ENCODE measurements at places on chromosomes 6 and 20.

DNA sequence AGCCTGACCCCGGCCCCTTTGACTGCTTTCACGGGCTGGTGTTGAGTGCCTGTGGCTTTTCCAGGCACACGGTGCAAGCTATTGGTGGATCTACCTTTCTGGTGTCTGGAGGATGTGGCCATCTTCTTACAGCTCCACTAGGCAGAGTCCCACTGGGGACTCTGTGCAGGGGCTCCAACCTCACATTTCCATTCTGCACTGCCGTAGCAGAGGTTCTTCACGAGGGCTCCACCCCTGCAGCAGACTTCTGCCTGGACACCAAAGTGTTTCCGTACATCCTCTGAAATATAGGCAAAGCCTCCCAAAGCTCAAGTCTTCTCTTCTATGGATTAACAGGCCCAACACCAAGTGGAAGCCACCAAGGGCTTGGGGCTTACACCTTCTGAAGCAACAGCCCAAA, 691.5 kb upstream of the POU3F2 start:
- no peak for DNase-seq

DNA sequence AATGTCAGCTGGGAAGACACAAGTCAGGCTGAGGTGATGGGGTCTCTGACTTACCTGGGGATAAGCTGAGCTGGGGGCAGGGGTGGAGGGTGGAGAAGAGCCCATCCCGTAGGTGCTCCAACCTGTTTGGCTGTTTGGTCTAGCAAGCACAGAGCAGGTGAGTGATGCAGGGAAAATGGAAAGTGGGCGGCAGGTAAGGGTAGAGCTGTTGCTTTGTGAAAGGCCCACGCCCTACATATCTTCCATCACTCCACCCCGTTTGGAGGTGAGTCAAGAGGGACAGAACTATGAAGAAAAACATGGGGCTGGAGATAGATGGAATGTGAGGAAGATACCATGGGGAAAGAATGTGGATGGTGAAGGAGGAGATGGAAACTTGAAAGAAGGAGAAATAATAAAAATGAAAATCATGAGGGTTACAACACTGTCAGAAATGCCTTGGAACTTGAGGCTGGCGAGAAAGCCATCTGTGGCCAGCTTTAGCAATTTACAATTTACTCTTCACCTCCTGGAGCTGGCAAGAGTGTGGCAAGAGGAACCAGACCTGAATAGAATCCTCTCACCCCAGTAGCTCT, 1.3 kb downstream of the LY6G6C start:
- DNase-seq, result no peak

DNA sequence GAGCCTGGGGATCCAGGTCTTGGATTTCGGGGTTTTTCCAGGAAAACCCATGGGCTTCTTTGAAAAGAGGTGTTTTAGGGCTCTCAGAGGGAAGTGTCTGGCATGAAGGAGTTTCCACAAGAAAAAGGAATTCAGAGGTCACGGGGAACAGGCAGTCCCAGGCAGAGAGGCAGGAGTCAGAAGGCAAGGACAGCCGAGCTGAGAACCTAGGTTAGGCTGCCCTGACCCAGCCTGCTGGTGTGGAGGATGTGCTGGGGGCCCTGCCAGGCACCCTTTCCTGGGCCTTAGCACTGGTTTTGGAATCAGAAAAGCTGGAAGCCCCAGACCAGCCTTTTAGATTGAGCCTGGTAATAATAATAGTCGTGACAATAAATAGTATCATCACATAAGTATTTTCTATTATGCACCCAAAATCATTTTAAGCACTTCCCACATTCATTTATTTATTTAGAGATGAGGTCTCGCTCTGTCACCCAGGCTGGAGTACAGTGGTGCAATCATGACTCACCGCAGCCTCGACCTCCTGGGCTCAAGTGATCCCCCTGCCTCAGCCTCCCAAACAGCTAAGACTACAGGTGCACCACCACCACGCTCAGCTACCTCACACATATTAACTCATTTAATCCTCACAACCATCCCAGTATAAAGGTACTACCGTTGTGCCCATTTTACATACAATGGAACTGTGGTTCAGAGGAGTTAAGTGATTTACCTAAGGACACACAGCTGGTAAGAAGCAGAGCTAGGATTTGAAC, 19.9 kb downstream of the TGM2 start:
- DNase-seq, result no peak

DNA sequence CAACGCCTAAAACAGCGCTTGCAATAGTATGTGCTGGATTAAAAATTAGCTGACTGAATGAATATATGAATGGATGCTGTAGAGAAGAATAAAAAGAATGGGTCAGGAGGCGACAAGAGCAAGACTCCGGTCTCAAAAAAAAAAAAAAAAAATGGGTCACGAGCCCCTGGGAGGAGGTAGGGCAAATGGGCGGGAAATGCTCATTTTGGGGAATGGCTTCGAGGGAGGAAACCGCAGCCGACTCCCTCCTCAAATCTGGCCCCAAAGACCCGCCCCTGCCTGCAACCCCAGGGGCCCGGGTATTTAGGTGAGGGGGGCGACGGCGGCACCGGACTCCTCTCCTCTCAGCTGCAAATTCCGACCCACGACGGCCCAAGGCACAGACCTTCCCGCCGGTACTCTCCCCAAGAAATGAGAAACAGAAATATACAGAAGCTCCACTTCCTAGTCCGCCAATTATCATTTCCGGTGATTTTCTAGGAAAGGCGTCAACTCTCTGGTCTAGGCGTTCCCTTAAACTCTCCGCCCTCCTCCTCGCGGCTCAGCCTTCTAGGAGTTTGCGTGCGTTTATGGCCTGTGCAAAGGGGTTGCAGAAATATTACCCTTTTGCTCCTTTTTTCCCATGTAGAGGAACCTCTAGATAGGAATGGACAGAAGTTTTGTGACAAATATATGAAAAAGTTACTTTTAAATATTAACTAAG, at the start of gene ZNF311:
ZNF311 (minus strand) TSS at position 133 of the 703 bp plus-strand sequence. CDS start 1,361 bp downstream, outside the sequence.
- DNase-seq, result no peak

GRCh38 chr6:130666786-130667185, 160.4 kb upstream of the SMLR1 start:
- no peak for DNase-seq

DNA sequence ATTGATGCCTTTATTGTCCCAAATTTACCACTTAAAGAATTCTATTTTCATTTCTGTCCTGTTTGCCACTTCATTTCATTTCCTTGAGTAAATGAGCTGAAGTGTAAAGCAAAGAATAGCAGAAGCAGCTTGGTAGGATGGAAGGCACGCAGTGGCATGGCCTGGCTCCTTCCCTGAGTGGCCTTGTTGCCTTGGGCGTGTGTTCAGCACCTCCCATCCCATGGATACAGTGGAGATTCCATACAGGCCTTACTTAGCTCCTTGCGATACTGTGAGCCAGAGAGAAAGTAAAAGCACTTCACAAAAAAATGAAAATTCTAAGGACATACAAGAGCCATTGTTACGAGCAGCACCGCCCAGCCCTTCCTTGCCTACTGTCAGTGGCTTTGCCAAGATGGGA, 39.6 kb downstream of the ALDH5A1 start:
- DNase-seq, result no peak

- no peak for DNase-seq
These were observed 281.1 kb upstream of the MAN1A1 start for GRCh38 chr6:119630561-119631192.

DNA sequence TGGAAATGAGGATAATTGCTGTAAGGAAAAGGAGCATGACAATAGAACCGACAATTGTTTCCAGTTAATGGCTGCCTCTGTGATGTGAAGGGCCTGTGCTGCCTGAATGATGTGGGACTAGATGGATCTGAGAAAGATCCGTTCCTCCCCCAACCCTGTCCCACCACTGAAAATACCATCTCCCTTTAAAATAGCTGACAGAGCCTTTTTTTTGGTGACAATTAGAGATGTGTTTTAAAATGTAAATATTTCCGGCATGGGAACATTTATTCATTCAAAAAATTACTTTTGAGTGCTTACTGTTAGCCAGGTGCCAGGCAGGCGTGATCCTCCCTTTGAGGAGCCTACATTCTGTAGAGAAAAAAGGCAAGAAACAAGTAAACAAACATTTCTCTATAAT, 72.4 kb upstream of the SUPT3H start:
- DNase-seq, result no peak

DNA sequence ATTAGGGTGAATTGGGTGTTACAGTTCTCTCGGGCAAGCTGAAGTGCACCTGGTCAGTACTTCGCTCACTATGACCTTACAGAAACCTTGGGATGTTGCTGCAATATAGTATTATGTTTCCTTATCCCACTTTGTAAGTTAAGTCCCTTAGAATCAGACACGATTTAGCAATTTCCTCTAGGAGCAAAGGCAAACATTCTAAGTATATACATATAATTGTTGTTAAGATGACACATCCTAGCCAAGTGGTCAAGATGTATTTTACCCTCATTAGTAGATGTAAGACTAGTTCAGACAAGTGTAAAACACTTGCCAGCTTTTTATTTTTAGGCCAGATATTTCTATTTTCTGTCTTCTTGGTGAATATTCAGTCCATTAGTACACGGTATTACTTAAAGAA, 31.1 kb upstream of the RGS17 start:
- DNase-seq, result no peak

GRCh38 chr6:87101067-87101466, 6.2 kb upstream of the CGA start:
- DNase-seq, result no peak

GRCh38 chr6:8065519-8065911, 1.3 kb upstream of the BLOC1S5 start:
- DNase-seq, result no peak

GRCh38 chr6:132929141-132929540, 114.8 kb downstream of the RPS12 start:
- DNase-seq, result no peak

- DNase-seq, result no peak
These were observed 449.8 kb upstream of the RNF217 start for GRCh38 chr6:124512431-124512830.

- DNase-seq, result no peak
These were observed 3.1 kb downstream of the LY6G6D start for GRCh38 chr6:31718265-31718664.

DNA sequence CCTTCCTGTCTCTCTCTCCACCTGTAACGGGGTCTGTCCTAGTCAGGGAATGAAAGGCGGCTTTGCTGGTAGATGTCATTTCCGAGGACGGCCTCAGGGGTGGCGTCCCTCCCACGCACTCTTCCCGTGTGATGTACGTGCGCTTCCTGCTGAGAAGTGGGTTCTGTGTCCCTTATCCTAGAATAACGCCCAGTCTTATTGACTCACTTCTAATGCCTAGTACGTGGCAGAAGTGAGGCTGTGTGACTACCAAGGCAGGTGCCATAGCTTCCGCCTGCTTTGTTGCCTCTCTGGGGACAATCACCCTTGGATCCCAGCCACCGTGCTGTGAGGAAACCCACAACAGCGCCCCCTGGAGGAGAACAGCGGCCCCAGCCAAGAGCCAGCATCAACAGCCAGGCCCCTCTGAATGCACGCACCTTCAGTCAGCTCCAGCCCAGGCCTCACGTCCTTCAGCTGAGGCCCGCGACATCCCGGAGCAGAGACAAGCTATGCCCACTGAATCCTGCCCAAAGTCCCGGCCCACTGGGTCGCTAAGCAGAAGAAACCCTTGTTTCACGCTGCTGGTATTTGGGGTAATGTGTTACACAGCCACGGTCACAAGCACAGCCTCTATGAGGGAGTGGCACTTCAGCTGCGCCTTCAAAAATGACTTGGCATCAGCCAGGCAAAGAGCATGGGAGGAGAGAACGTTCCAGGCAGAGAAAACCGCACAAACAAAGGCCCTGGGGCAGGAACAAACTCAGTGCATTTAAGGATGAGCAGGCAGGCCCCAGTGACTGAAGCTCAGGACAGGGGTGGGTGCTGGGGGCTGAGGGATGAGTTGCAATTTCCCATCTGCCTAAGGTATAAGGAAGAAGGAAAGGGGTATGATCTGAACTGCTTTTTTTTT, 224.2 kb downstream of the NFATC2 start:
- no peak for DNase-seq

- DNase-seq, result no peak
These were observed 365.9 kb upstream of the AGPAT4 start for GRCh38 chr6:161639772-161640171.

DNA sequence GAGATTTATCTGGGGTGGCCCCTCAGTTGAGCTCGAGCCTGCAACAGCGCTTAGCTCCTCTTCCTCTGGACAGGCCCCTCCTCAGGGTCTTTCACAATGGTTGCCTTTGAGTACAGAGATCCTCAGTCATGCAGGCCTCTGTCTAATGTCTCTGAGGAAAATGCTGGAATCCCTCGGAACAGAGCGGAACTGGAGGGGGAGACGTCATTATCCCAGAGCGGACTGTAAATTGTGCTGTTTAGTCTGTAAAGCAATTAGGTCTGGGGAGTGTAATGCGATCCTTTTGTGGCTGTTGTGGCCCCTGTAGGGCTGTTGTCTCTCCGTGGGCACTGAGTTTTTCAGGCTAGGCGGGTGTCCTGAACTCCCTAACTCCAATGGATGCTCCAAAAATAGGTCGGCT, 15.0 kb upstream of the DAAM2 start:
- DNase-seq, result no peak

DNA sequence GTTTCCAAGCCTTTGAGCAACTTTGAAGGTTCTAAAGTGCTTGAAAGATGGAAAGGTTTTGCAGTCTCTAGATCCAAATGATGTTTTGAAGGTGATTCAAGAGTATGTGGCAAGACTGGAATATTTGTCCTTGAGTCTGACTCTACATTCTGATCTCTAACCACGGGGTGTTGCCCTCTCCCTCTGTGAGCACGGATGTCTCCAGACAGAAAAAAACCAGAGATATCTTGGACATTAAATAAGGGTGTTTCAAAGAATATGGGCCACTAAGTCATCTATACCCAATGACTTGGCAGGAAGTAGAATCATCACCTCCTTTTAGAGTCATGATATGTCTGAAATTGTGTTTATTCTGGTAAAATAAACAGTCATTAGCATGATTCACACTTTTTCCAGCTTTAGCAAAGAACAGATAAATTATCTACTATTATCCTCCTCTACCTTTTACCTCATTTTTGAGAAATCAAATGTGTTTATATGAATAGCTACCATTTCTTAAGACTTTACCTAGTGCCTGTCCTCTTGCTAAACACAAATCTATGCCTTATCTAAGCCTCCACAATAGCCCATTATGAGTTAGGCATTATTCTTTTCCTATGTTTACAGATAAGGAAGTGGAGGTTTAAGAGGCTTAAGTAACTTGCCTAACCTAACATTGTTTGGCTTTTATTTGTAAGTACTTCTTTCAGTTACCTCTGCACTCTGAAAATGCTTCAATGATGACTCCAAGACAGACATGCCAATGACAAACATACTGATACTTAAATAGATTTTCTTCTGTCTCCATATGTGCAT, 384.4 kb downstream of the BMP2 start:
- DNase-seq, result no peak

GRCh38 chr6:37889486-37889885, 70.0 kb downstream of the ZFAND3 start:
- DNase-seq, result no peak

GRCh38 chr20:7935027-7935551, 5.2 kb downstream of the HAO1 start:
- DNase-seq, result no peak

Measured in iPS DF 19.7 (cell line).